Activated CD4-positive, alpha-beta T cell treated with anti-CD3 and anti-CD28 coated beads for 36 hours (primary cell): ENCODE measurements at places on chromosomes 5 and 9. TPM values are rescaled to one million over a fixed set of nuclear protein-coding genes. Genes with fewer than 3 reads are reported as not detected.

- DNase-seq: no peak
Measured at GRCh38 chr5:100519075-100519474, 16.1 kb upstream of the FAM174A start.

DNA sequence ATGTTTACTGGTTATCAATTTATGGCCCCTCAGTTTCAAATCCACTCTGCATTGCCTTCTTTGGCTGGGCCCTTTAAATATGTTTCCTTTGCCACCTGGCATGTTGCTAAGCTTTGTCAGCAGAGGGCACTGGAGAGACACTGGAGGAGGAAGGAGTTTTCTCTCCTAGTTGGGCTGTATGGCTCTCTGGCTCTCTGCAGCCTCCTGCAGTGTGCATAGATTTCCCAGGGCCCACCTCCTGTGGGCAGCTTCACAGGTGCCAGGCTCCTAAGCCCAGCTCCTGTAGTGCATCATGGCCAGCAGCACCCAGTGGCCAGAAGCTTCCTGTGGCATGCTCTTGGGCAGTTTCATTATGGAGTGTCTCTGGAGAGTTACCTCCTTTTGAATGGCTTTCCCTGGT is 23.3 kb downstream of the CAVIN4 start:
- DNase-seq: peak; percentile 62

DNA sequence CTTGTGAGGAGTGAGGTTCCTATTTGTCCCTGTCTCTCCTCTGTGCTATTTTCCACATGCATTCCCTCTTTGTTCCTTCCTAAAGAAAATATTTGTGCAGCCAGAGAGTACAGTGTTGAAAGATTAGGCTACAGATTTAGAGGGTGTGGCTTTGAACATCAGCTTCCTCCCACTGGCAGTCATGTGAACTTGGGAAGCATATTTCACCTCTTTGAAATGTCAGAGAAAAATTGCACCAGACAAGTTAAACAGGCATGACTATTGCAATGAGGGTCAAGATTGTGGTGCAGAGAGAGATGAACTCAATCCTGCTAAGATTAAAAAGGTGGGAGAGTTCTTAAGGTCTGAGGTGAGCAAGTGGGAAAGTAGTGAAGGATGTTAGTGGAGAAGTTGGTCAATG is 641.0 kb downstream of the DNAH5 start:
- no peak for DNase-seq

SPATA31E1 gene
- total RNA-seq: not detected

MAPK9 gene
- 38.1 TPM for total RNA-seq
